ENCODE measurements at places on chromosomes 16 and 17. TPM values are rescaled to one million over a fixed set of nuclear protein-coding genes. Genes with fewer than 3 reads are reported as not detected.

DNA sequence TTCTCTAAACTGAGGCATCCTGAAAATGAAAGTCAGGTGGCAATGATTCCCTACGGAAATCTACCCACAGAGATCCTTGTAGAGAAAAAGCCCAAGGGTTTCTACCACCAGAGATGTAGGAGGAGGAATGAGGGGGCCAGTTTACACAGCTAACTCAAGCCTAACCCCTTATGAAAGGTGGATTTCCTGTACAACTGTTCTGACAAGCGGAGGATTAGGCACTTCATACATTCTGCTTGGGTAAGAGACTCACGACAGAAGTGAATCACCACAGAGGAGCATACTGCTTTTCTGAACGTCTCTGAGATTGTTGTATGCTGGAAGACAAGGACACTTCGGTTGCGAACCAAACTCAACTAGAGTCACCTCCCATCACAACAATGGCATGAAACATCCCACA is 72.7 kb downstream of the SMG6 start:
- DNase-seq: no peak

DNA sequence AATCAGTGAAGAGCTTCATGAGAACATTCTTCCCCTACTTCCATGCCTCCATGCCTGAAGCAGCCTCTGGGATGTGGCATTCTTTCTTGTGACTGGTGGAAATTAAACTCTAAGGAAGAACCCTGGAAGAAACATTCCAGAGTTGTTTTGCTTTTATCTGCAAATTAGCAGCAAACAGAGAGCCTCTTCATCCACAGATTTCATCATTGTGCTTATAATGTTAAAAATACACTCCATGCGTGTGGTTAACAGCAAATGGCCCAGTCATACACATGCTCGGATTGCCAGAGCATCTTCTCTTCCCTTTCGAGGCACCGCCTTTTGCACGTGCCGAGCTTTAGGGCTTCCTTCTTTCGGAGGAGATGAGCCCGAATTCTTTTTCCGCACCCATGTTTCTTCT is 411.3 kb downstream of the SNX29 start:
- DNase-seq: no peak

- no peak for DNase-seq
These were observed 60.4 kb upstream of the MMP2 start for GRCh38 chr16:55418586-55418985.

The INCA1 gene
- polyA plus RNA-seq: 2.7 TPM

DNA sequence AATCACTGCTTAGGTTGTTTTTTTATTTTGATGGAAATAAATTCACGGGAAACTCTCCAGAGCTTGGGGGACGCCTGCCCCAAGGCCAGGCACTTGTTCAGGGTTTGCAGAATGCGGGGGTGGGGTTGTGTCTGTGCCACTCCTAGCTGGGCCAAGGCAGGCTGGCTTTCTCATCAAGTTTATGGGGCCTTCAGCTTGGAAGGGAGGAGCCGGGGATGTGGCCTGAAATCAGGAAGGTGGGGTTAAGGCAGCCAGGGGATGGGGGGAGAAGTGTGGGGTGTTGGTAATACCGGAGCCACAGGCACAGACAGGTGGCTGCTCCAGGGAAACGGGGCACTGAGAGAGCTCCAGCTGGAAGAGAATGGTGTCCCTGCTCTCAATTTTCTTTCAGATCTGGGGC is 1.7 kb upstream of the CHAD start:
- no peak for DNase-seq

The CACNG1 gene
- not detected for polyA plus RNA-seq

DNA sequence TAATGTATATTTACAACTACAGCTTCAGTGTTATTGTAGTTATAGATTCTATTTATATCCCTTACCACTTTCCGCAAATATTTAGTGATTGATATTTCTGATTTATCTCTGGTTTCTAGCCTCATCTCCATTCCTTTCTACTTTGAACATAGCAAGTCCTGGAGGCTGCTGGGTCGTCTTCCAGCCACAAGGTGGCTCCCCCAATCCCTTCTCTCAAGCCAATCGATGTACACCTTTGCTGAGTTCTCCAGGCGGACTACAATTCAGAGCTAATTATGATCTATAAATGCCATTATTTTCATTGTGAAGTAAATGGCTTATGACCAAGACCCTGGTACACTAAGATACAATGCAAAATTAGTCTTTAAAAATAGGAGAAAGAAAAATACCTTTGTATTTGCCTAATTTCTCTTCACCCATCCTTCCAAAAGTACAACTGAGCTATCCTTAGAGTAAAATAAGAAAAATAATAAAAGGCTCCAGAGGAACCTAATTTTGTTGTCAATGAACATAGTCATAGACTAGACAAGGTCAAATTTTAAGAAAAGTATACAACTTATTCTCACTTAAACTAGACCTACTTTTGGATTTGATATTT is 122.1 kb downstream of the SKAP1 start:
- peak; percentile 54 for DNase-seq

DNA sequence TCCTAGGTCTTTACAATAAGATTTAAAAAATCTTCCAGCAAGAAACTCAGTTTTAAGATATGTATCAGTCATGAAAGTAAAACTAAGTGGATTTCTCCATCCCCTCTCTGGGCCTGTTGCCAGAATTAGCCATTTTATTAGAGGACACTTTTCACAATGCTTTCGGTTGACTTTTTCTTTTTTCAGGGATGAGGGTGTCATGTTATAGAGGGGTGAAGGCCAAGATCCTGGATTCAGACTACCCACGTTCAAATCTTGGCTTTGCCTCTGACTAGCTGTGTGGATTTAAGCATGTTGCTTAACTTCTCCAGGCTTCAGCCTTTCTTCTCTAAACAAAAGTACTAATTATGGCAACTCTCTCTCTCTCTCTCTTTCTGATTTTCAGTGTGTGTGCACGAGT is 111.7 kb upstream of the COX10 start:
- peak; percentile 18 for DNase-seq

DNA sequence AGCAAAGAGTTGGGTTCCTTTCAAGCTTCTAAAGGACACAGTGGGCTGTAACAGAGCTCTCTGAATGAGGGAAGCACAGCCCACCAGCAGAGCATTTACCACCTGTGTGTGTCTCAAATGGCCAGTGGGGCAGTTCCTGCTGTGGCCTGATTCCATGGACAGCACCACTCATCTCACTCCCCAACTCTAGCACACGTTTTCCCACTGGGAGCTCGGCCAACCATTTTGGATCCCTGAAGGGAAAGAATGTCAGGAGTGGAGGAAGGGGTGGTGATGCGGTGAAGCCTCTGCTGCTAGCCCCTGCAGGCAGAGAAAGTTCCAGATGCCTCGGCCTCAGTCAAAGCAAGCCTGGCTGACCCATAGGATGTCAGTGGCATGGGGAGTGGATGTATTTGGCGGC is 86.6 kb downstream of the PLXDC1 start:
- DNase-seq: no peak
